ENCODE measurements at places on chromosomes 3 and 15.
A peak's percentile ranks its signal among the peaks of the same experiment; 100 is the strongest.

- no peak for DNase-seq
These were observed 19.1 kb upstream of the SEC61A1 start for GRCh38 chr3:128033102-128033501.

DNA sequence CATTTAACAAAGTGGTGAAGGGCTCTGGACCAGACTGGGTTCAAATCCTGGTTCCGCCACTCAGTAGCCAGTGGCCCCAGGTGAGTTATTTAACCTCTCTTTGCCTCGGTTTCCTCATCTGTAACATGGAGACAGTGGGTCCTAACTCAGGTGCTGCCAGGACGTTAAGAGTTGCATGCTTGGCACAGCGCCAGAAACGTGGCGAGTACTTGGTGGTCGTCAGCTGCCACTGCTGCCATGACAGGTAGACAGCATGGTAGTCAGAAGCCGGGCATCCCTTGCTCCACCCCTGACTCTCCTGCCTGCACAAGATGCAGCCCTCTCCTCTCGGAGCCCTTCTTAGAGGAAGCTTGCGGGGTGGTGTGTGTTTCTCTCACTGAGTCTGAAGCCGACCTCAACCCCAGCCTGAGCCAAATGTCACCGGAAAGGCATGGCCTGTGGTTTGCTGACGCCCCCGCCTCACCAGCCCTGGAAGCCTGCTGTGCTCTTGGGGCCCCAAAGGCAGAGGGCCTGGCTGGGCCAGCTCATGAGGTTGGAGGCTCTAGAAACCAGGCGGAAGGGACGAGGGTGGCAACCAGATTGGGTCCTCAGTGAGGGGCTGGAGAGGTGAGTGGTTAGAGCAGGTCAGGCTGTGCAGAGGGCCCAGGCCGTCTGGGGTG lies 160.8 kb upstream of the TLE3 start:
- DNase-seq = no peak

DNA sequence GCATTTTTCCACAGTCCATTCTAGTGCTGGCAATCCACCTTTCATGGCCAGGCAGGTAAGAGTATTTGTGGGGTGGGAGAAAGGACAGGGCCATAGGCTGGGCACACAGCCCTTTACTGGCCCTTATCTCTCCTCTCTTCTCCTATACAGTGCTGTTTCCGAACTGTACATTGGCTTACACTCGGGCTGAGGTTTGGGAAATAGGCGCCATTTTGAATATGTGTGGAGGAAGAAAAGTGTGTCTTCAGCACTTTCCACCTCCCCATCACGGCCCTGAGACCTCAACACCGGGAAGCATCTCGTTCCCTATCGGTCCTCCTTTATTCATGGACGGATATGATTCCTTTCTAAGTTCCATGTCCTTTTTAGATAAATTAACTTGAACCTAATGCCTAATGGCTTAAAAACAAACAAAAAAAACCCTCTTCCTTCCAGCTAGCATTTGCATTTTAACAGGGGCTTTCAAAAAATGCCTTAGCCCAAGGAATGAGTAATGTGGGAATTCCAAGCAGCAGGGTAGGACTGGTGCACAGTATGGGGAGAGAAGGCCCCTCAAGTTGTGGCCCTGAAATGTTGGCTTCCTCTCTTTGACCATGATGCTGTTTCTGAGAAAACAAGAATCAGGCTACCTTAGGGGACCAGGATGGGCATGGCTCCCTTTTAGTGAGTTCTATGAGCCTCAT lies 24.5 kb downstream of the CD86 start:
- no peak for DNase-seq

GRCh38 chr3:138331143-138331894 lies 1.7 kb upstream of the NME9 start:
- peak; percentile 9 for DNase-seq

DNA sequence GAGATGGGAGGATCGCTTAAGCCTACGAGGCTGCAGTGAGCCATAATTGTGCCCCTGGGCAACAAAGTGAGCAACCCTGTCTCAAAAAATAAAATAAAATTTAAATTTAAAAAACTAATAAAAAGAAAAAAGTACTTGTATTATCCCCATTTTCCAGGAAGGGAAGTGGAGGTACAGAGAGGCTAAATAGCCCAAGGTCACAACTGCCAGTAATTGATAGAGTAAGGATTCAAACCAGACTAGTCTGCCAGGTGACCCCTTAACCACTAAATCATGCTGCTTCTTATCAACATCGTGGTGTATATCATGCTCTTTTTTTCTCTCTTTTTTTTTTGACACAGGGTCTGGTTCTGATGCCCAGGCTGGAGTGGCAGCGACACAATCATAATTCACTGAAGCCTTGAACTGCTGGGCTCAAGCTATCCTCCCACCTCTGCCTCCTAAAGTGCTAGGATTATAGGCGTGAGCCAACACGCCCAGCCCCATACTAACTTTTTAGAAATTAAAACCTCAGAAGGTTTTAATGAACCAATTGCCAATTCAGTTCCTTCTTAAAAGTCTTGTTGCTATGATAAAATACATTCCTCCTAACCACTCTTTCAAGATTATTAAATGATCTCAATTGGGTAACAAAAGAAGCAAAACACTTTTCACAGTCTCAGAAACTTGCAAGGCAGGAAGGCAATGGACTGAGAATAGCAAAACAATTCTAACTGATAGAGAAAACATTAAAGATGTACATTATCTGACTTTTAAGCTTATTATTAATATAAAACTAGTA lies 30.5 kb downstream of the HERC1 start:
- DNase-seq = no peak

DNA sequence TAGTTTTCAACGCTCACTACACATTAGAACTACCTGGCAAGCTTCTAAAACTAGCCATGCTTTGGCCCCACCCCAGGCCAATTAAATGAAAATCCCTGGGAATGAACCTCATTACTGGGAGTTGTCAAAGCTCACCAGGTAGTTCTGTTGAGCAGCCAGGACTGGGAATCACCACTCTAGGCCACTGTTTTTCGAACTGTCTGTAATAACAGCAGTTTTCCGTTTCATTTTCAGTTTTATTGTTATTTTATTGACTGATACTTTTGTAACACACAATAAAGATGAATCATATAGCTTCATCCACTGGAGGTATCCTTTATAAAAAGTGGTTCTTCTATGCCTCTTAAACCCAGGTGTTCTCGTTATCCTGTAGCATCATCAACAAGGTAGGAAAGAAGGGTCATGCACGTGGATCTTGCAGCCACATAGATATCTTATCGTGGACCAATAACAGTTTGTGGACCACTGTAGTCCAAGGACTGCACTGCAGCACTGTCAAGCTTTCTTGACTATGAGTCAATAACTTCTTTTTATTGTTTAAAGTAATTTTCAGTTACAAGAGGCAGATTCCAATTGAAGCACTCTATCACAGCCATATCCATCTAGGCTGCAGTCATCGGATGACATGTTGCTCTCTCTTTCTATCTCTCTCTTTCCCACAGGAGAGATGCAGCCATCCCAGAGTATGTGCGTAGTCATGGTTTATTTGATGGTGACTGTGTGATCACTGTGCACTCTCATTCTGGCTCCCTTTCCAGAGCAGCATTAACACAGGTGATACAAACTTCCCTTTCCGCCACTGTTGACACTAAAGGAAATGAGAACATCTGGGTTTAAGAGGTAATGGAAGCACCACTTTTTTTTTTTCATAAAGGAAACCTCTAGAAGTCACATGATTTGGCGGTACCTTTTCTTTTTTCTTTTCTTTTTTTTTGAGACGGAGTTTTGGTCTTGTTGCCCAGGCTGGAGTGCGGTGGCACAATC lies 39.0 kb upstream of the BLM start:
- no peak for DNase-seq

GRCh38 chr15:55514414-55514850 lies 6.4 kb upstream of the DNAAF4 start:
- DNase-seq = no peak

DNA sequence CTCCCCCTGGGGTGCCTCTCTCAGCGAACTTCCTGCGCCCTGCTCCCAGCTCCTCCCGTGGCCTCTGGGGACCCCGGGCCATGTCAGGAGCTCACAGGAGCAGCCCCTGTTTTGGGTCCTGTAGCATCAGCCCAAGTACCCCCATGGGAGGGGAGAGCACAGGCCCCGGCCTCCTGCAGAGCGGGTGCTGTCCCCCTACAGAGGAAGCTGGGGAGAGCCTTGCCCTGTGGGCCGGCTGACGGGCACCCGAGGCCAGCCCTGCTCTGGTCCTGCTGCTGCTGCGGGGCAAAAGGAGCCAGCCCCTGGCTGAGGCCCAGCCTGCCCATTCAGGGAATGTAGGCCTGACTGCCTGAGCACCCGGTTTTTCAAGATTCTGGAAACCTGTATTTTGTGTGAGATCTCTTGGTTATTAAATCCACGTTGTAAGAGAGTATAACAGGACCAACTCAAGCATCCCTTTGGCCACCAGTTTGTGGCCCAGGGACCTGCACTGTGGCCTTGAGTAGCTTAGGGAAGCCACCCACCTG lies 12.4 kb downstream of the PLXNA1 start:
- DNase-seq = no peak

GRCh38 chr3:170222647-170223541 lies 670 bp downstream of the PRKCI start:
- peak; percentile 55 for DNase-seq

- DNase-seq = no peak
These were observed 465.2 kb upstream of the NR2F2 start for GRCh38 chr15:95865330-95865739.

DNA sequence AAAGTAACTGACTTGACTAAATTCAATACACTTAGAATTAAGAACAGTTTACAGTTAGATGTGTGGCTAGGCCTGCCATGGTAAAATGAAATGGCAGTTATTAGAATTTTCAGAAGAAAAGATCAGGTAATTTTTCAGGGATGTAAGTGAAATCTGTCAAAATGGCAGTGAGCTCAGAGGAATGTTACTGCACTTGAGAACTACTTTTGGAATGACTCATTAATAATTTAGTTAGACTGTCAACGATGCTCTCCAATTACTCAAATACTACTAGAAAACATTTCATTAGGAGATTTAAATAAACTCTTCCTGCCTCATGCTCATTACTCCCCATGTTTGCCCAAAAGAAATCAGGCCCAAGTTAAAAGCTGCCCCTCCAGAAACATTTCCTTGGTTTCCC lies 84.4 kb downstream of the RFTN1 start:
- no peak for DNase-seq
